Central memory CD8-positive, alpha-beta T cell (primary cell): ENCODE measurements at places on chromosomes 1 and 21.

DNA sequence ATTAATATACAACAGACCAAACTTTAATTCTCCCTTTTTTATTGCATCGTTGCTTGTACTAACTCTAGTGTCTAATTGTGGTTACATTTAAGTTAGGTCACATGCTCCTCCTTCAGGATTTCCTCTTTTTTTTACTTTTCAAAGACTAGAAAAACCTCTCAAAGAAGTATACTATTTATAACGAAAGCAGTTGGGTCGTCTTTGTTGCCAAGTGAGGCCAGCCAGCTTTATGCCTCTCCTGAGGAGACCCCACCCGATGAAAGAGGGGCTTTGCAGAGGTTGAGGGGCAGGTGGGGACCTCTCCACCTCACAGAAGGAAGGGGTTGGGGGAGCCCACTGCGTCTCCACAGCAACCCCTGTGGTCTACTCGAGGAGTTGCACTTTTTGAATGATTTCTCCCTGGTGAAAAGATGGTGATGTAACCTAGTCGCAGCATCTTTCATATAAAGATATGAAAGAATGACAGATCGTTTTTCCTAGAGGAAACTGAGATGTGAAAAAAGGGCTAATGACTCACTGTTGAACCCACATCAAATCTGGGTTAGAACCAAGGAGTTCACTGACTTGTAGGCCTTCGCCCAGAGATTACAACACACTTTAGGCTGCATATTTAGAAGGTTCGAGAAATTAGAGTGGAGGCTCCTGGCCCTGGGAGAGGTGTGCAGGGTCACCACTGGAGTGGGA, 6.4 kb downstream of the TGFB2 start:
- peak overlapping the region; percentile 11 for H3K27ac ChIP-seq
- H3K27me3 ChIP-seq: no peaks in the 10 kb centered on the region
- peaks cover 10% of the 10 kb centered on the region for H3K4me1 ChIP-seq
- DNase-seq: no peak
- no peaks in the 10 kb centered on the region for H3K36me3 ChIP-seq

- H3K4me3 ChIP-seq: no peak overlapping the region
- H3K36me3 ChIP-seq: no peaks in the 10 kb centered on the region
- H3K27me3 ChIP-seq: peaks cover 9% of the 10 kb centered on the region
Observed at GRCh38 chr1:118253053-118253915, 68.3 kb upstream of the SPAG17 start.

DNA sequence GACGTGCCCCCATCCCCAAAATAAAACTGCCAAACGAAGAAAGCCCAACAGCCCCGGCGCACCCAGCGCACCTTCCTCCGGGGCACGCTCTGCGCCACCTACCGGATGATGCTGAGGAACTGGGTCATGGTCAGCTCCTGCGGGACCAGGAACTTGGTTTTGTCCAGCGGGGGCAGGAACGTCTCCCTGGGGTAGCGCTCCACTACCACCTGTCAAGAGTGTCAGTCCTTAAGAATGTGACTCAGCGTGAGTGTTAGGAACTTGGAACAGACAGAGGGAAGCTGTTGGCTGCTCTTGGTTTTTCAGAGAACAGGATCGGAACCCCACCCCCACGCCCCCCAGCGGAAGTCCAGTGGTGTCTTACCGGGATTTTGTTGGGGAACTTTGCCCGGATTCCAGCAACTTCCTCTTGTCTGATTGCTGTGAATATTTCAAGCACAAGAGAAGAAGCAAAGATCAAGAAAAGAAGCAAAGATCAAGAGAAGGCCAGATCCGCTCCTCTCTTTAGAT, 431 bp downstream of the MAP1LC3C start:
- no peak overlapping the region for H3K27ac ChIP-seq
- H3K36me3 ChIP-seq: no peaks in the 10 kb centered on the region
- peaks cover 18% of the 10 kb centered on the region for H3K27me3 ChIP-seq
- no peak for DNase-seq

- no peaks in the 10 kb centered on the region for H3K36me3 ChIP-seq
- peaks cover 34% of the 10 kb centered on the region for H3K27me3 ChIP-seq
- no peak overlapping the region for H3K27ac ChIP-seq
- no peak overlapping the region for H3K4me3 ChIP-seq
- DNase-seq: no peak
Observed at GRCh38 chr1:61005614-61006580, 76.5 kb upstream of the NFIA start.
